ENCODE measurements at places on chromosomes 1 and 21.

- no peak for DNase-seq
Observed at GRCh38 chr1:6106321-6106731, 60.6 kb downstream of the KCNAB2 start.

- no peak for DNase-seq
Observed at GRCh38 chr21:25857308-25858074, 122.7 kb downstream of the GABPA start.

DNA sequence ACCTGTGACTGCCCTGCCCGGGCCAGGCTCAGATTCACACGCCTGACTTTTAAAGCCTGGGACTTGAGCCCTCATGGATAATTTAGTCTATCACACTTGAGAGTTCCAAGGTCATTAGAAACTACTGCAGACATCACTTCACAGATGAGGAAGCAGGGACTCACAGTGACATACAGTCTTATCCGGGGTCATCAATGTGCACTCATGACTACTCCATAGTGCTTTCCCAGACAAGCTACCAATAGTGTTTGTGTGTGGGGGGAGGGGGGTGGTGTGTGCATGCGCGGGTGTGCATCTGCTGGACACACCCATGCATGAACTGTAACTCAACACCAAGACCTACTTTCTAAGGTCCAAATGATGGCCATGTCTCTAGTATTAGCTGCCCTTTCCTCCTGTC, 16.1 kb upstream of the SLC5A9 start:
- no peak for DNase-seq

DNA sequence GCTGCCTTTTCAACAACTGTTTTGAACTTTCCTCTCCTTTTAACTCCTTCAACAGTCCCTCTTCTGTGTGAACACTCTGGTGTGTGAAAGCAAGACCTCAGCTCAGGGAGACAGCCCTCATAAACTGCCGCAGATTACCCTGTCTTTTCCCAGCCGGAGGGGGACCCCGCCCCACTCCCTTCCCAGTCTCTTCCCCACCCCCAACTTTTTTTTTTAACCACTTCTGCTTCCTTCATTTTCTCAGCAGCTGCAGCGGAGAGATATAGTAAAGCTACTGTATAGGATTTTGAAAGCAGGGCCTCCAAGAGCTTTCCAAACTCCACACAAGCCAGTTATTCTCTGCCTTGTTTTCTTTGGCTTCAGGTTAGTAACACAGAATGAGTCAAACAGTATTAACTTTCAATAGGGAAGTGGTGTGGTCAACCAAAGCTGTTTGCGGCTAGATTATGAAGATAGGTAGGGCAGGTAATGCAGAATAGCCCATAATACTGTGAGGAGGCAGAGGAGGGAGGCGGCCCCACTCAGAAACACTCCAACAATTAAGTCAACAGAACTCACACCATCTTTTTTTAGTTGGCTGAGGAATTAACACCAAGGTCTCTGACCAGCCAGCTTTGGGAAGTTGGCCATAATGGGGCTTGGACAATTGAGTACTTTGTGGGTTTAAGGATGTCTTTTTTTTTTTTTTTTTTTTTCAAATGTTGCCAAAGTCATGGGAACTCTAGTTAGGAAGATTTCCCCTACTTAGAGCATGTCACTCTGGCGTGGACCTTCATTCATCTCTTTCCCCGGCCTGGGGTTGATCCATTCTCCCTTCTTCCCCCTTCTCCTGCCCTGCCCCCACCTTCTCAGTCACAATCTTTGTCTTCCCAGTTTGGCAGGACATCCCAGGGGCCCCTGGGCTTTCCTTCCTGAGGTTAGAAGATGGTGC, 177.0 kb downstream of the CLIC6 start:
- DNase-seq: peak; percentile 9

DNA sequence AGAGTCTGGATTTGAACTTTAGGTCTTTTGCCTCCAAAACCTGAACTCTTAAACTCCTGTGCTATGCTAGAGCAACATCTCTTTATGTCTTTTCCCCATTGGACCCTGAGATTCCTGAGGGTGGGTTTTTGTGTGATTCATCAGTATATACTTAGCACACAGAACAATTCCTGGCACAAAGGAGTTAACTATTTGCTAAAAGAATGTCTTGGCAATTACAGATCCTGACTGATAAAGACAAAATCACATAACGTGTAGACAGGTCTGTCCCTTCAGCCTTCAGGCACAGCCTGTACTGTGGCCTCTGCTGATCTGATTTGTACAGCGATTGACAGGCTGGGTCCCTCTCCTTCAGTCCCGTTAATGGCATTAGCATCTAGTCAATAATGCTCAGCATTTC, 162.4 kb upstream of the BEND5 start:
- DNase-seq: no peak

DNA sequence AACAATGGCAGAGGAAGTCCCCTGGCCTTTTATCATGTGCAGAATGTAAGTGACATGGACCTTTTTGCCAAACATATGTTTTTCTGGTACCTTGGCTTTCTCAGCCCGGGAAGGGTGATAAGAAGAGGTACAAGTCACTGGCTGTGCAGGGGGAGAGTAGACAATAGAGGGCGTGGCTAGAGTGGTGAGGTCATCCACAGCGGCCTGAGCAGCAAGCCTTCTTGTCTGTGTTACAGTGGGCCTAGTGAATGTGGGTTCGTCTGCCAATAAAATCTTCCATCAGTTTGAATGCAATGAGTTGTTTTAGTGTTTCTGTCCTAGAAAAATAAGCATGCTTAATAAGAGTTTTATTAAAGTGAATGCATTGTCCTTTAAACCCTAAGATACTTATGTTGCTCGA, 59.0 kb upstream of the PGD start:
- no peak for DNase-seq

GRCh38 chr1:196381544-196381943, 226.7 kb downstream of the KCNT2 start:
- no peak for DNase-seq

- no peak for DNase-seq
Observed at GRCh38 chr1:167744901-167745300, 23.1 kb downstream of the MPZL1 start.

GRCh38 chr1:182806015-182806678, 16.6 kb downstream of the NPL start:
- DNase-seq: no peak

DNA sequence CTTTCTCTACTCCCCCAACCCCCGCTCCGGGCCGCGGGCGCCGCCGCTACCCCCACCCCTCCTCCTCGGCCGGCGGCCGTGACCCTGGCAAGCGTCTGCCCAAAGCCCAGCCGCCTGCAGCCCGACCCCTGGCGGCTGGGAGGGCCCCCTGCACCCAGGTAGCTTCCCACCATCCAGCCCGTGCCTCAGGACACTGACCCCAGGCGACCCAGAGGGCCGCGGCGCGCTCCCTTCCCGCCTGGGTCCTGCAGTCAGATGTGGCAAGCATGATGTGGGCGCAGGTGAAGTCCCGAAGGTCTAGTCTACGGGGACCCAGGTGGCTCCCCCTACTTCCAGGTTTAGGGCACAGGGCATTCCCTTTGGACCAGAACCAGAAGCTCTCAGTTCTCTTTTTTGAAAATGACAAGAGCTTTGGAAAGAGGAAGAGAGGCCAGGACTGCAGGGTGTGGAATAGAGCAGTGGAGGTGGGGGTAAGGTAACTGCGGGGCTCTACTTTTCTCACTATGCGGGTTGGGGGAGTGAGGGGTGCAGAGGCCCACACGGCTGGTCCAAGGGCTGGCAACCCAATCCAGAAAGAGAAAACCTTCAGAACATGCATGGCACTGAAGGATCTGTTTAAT, at the start of gene DENND4B:
Gene DENND4B (minus strand): TSS at position 97 of the 620 bp plus-strand sequence. CDS start 2,344 bp downstream, outside the sequence.
- no peak for DNase-seq

- no peak for DNase-seq
Observed at GRCh38 chr1:118617916-118618315, 370.2 kb downstream of the TBX15 start.

DNA sequence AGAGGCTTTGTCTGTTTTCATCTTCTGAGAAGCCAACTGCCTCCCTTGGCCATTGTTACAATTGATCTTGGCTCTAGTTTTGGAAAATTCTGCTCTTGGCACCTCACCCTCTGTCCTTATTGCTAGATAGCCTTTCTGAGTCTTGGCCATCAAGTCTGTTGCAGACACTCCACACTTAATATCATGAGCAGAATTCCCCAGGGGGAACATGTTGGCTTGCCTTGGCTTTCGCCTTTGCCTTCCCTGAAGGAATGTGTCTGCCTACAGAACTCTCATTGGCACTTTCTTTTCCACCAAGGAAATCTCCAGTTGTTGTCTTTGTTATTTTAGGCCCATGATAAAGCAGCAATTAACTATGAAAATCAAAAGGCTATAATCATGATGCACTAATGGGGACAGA, 42.7 kb upstream of the LDLRAP1 start:
- no peak for DNase-seq

DNA sequence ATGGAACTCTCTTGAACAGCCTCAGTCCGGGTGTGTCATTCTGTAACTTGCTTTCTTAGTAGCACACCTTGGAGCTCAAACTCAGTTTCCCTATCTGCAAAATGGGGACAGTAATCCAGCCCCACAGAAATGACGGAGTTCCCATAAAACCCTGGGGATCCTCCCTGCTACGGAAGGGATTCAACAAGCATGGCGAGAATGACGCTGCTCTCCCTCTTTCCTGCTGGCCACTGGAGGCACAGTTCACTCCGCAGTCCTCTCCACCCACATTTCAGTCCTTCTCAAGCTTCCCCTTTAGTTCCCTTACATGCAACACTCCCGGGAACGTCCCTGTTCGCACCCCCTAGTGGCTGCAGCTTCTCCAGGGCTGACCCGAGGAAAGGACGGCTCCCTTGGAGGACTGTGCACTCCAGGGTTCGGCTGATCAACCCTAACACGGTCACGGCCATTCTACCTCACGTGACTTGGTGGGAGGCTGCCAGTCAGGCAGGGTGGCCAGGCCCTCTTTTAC, 20.6 kb downstream of the RUNX3 start:
- DNase-seq: peak; percentile 9

- no peak for DNase-seq
Observed at GRCh38 chr1:90833466-90834110, 116.5 kb upstream of the BARHL2 start.

- DNase-seq: no peak
Observed at GRCh38 chr1:119659628-119660027, 11.6 kb upstream of the ZNF697 start.

- no peak for DNase-seq
Observed at GRCh38 chr1:201264554-201264953, 18.8 kb upstream of the PKP1 start.

GRCh38 chr21:22115746-22116145, 1117.5 kb downstream of the NCAM2 start:
- DNase-seq: no peak

DNA sequence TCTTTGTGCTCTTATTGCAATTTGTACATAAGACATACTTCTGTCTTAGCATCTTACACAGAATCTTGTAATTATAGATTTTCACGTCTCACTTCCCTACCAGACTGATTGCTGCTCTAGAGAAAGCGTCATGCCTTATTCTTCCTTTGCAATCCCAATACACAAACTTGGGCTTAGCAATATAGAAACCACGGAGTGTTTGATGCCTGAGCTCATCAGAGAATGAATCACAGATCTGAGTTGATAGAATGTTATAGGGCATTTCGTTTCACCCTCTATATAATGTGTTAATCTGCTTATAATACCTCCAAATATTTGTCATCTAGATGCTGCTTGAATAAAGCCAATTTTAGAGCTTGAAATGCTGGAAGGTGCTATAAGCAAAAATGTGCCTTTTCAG, 6.6 kb downstream of the FMO1 start:
- DNase-seq: no peak

- no peak for DNase-seq
Observed at GRCh38 chr1:244844155-244845121, 9.0 kb downstream of the COX20 start.

DNA sequence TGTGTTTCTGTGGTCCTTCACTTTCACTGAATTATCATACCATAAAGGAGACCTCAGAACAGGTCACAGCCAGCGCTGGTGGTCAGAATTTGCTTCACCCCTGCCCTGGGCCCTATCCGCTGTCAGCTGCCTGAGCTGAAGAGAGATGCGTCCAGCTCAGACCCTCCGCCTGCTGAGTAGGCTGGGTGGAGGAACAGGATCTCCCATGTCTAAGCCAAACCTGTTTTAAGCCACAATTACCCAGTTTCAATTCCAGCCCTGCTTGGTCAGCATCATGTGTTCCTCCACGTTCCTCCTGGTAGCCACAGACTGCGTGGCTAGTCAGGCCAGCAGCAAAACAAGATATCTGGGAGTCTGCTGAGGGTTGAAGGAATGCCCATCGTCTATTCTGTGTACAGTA, 13.5 kb upstream of the BGLAP start:
- DNase-seq: no peak

DNA sequence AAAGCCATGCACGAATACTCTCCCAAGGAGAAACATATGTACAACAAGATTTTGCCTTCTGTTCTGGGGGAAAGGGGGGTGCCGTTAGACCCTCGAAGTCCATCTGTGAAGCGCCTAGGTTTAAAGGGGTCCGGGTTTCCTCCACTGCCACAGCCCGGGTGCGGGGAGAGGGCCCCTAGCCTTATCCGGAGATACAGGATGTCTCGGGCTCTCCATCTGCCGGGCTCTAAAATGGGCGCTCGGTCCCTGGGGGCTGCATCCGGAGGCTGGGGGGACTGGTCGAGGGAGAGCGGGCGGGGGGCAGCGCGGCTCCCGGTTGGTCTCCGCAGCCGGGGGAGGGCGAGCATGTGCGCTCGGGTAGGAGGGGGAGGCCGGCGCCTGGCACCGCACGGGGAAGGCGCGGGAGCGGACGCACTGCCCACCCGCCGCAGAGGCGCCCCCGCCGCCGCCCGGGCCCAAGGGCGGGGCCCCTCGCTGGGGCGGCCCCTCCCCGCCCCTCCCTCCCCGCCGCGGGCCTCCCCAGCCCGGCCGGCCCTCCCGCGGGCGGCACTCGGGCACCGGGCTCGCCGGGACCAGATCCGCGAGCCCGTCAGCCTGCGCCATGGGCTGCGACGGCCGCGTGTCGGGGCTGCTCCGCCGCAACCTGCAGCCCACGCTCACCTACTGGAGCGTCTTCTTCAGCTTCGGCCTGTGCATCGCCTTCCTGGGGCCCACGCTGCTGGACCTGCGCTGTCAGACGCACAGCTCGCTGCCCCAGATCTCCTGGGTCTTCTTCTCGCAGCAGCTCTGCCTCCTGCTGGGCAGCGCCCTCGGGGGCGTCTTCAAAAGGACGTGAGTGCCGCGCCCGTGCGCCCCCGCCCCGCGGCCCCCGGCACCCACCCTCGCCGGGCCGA, 63.1 kb downstream of the ELK4 start:
- no peak for DNase-seq

DNA sequence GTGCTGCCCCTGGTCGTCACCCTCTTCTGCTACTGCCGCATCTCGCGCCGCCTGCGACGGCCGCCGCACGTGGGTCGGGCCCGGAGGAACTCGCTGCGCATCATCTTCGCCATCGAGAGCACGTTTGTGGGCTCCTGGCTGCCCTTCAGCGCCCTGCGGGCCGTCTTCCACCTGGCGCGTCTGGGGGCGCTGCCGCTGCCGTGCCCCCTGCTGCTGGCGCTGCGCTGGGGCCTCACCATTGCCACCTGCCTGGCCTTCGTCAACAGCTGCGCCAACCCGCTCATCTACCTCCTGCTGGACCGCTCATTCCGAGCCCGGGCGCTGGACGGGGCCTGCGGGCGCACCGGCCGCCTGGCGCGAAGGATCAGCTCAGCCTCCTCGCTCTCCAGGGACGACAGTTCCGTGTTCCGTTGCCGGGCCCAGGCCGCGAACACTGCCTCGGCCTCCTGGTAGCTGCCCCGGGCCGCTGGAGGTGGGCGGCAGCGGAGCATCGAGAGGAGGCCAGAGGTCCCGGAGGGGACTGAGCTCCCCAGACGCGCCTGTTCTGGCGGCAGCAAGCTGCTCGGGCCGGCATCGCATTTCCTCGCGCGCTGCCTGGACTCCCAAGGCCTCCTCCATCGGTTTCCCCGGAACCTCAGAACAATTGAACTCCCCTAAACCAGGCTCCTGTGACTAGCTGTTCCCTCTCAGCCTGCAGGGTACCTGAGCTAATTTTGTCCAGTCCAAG, 1.1 kb downstream of the GPR25 start:
- DNase-seq: no peak

Measured in SIG-M5 (cell line).